CD4-positive, alpha-beta T cell (primary cell): ENCODE measurements at places on chromosomes 11 and 22. TPM values are rescaled to one million over a fixed set of nuclear protein-coding genes. Genes with fewer than 3 reads are reported as not detected.

The YPEL1 gene
- total RNA-seq = 2.6 TPM

The FOLH1 gene
- not detected for total RNA-seq

The SAA4 gene
- not detected for total RNA-seq

The HOATZ gene
- total RNA-seq = not detected

The DAGLA gene
- 0.52 TPM for total RNA-seq

The NCF4 gene
- 8.0 TPM for total RNA-seq

The SAA2 gene
- total RNA-seq = not detected

The AIFM3 gene
- total RNA-seq = 0.34 TPM

The FADD gene
- 14.5 TPM for total RNA-seq

The NAALAD2 gene
- not detected for total RNA-seq

The GLYAT gene
- total RNA-seq = not detected

The OR8D4 gene
- not detected for total RNA-seq

The HMOX1 gene
- 1.1 TPM for total RNA-seq

- H3K27ac ChIP-seq = no peak overlapping the region
- no peaks in the 10 kb centered on the region for H3K4me1 ChIP-seq
- H3K4me3 ChIP-seq = no peak overlapping the region
- no peaks in the 10 kb centered on the region for H3K36me3 ChIP-seq
- peaks cover 1% of the 10 kb centered on the region for H3K27me3 ChIP-seq
Observed at GRCh38 chr11:75626889-75627529, 41.8 kb downstream of the MAP6 start.

DNA sequence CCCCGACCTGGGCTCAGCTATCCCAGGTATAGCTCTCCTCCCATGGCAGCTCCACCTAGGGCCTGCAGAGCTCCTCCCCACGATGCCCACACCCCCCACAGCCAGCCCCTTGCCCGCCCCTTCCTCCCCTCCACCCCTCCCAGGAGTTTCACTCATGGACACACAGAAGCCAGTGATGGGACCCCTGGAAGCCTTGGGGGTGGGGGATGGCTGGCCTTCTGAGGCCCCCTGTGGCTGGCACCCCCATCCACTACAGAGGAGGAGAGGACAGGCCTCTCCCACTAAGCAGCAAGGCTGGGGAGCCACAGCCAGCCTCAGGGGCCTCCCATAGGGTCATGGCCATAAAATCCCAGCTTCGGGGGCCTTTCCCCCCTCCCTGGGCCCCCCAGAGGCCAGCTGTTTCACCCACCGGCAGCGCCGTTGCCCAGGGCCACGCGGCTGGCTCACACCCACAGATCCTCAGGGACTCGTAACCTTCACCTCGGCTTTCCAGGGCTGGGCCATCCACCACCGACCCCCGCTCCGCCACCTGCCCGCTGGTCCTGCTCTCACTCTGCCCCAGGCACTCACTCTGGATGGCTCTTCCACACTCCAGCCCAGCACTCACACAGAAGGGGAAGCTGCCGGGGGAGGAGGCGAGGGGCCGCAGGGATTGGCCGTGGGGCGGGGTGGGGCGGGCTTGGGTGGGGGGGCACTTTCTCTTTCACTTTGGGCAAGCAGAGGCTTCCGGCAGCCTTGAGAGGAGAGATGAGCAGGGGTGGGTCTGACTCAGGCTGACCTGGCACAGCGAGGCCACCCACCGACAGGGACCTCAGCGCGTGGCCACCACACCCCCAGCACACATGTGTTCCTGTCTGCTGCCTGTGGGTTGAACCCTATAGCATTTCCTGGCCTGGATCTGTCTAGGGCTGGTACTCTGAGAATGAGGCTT, 2.2 kb downstream of the SLC25A22 start:
- no peaks in the 10 kb centered on the region for H3K27me3 ChIP-seq
- peak overlapping the region; percentile 89 for H3K4me3 ChIP-seq
- peaks cover 38% of the 10 kb centered on the region for H3K36me3 ChIP-seq

DNA sequence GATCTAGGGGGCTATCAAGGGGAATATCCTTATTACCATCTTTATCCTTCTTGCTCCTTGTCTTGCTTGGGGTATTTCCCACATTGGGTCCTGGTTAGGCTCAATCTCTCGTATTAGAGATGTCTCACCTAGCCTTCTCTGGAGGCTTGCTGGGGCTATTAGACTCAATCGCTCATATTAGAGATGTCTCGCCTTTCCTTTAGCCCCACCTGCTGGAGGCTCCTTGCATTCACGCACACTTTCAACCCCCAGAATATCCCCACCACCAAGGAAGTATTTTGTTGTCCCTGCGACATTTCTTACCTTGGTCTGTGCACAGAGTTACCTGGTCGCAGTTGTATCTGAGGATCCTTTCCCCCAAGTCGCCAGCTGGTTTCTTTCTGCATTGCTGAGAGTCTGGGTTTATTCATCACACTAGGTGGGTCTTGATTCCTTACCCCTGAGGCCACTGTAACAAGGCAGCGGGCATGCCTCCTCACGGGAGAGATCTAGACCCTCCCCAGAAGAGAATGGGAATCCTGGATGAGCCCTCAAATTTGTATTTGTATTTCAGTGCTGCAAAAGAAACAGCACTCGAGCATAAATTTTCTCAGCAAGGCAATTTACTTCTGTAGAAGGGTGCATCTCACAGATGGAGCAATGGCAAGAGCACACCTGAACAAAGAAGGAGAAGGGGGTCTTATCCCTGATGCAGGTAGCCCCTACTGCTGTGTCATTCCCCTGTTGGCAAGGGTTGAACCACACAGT, 15.9 kb upstream of the HYLS1 start:
- no peaks in the 10 kb centered on the region for H3K27me3 ChIP-seq
- no peaks in the 10 kb centered on the region for H3K4me1 ChIP-seq
- H3K4me3 ChIP-seq = no peak overlapping the region
- no peak overlapping the region for H3K27ac ChIP-seq
- no peak for DNase-seq
- no peaks in the 10 kb centered on the region for H3K36me3 ChIP-seq

- no peak for DNase-seq
- H3K27me3 ChIP-seq = no peaks in the 10 kb centered on the region
- H3K4me1 ChIP-seq = peaks cover 4% of the 10 kb centered on the region
- no peaks in the 10 kb centered on the region for H3K36me3 ChIP-seq
Observed at GRCh38 chr22:29877620-29878019, 5.4 kb upstream of the MTMR3 start.

DNA sequence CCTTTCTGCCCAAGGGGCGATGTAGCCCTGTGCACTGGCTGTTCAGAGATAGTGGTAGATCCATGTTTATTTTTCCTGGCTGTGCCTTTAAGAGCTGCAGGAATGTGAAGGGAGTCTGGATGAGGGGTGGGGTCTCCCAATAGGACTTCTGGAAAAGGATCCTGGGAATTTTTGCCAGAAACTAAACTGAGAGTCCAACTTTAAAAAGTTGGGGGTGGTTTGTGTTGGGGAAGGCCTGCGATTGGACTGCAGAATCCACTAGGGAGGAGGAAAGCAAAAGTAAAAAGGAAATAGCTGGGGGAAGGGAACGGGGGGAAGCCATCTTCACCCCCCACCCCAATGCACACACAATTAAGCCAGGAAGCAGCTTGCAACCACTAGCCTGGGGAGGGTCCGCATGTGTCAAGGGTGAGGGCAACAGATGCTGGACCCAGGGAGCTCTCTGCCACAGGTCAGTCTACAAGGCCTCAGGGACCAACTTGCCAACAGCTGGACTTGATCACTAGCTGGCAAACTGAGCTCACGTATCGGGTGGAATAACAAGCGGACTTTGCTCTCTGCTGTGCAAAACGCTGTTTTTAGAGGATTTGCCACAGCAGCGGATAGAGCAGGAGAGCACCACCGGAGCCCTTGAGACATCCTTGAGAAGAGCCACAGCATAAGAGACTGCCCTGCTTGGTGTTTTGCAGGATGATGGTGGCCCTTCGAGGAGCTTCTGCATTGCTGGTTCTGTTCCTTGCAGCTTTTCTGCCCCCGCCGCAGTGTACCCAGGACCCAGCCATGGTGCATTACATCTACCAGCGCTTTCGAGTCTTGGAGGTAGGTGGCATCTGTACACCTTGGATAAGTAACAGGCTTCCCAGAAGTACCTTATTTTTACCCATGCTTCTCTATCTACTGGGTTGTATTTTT, at the start of gene OLFML1:
Gene OLFML1, plus strand, starts transcription at position 321 of the 912 bp plus-strand sequence. Its CDS starts 370 bp downstream, at position 691.
- no peak for DNase-seq
- H3K27ac ChIP-seq = no peak within 1 kb of the TSS
- no peaks in the 10 kb centered on the region for H3K4me1 ChIP-seq
- no peaks in the 10 kb centered on the region for H3K36me3 ChIP-seq

GRCh38 chr11:99937330-99937729, 749.8 kb upstream of the ARHGAP42 start:
- no peaks in the 10 kb centered on the region for H3K36me3 ChIP-seq
- H3K4me3 ChIP-seq = no peak overlapping the region
- H3K4me1 ChIP-seq = no peaks in the 10 kb centered on the region
- no peaks in the 10 kb centered on the region for H3K27me3 ChIP-seq

DNA sequence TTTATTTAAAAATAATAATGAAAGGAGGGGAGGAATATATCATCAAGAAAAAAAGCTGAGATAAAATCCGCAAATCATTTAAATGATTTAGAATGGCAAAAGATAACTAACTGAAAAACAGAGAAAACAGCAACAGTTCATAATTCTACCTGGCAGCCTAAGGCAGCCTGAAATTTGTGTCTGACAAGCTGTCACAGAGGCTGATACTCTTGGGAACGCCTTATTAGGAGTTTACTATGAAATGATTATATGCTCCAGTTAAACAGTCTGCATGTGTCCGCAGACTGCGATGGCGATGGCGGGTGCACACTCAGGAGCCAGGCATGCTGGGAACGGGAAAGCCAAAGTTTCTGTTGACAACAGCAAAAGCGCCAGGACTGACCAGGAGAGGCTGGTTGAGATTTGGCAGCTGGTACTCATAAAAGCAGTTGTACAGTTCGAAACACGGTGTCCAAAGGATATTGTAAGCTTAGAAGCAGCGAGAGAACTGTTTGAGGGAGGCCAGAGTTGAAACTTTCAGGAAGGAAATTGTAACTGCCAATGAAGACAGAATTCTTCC, 172.9 kb upstream of the MPPED2 start:
- H3K4me1 ChIP-seq = no peaks in the 10 kb centered on the region
- H3K27ac ChIP-seq = no peak overlapping the region
- H3K27me3 ChIP-seq = no peaks in the 10 kb centered on the region
- no peak overlapping the region for H3K4me3 ChIP-seq
- no peak for DNase-seq

- no peak for DNase-seq
- H3K4me3 ChIP-seq = no peak overlapping the region
- H3K36me3 ChIP-seq = no peaks in the 10 kb centered on the region
- no peaks in the 10 kb centered on the region for H3K27me3 ChIP-seq
- peaks cover 60% of the 10 kb centered on the region for H3K4me1 ChIP-seq
- no peak overlapping the region for H3K27ac ChIP-seq
Observed at GRCh38 chr11:134032501-134033091, 36.3 kb upstream of the JAM3 start.

DNA sequence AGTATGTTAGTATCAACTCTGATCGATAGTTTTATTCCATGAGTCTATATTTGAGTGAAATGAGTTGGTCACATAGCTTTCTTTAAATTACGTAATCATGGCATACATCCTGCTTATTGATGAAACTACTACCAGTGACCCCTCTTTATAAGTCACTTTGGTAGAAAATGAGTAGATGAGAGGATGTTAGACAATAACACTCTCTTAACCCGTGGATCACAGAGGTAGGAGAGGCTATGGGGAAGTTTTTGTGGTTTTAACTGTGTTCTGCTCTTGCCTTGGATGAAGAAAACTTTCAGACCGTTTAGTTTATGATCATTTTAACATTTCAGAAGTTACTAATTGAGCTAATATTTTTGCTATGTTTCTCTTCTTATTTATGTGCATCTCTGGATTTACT, 34.0 kb downstream of the TBCEL start:
- H3K4me3 ChIP-seq = no peak overlapping the region
- H3K36me3 ChIP-seq = peaks cover 50% of the 10 kb centered on the region
- no peak for DNase-seq
- no peaks in the 10 kb centered on the region for H3K4me1 ChIP-seq
- H3K27me3 ChIP-seq = no peaks in the 10 kb centered on the region

- H3K4me3 ChIP-seq = no peak overlapping the region
- no peaks in the 10 kb centered on the region for H3K36me3 ChIP-seq
- H3K4me1 ChIP-seq = no peaks in the 10 kb centered on the region
- H3K27ac ChIP-seq = no peak overlapping the region
Observed at GRCh38 chr11:79896258-79896657, 455.4 kb upstream of the TENM4 start.

GRCh38 chr11:33362051-33362910, 105.1 kb downstream of the HIPK3 start:
- H3K27me3 ChIP-seq = no peaks in the 10 kb centered on the region
- H3K36me3 ChIP-seq = no peaks in the 10 kb centered on the region
- no peak overlapping the region for H3K4me3 ChIP-seq
- H3K27ac ChIP-seq = no peak overlapping the region
- DNase-seq = no peak

GRCh38 chr11:72123117-72123653, 10.7 kb upstream of the ANAPC15 start:
- H3K4me3 ChIP-seq = no peak overlapping the region
- H3K36me3 ChIP-seq = no peaks in the 10 kb centered on the region
- H3K27ac ChIP-seq = no peak overlapping the region

- H3K27ac ChIP-seq = no peak overlapping the region
- no peaks in the 10 kb centered on the region for H3K4me1 ChIP-seq
- H3K36me3 ChIP-seq = no peaks in the 10 kb centered on the region
- no peak for DNase-seq
- H3K27me3 ChIP-seq = no peaks in the 10 kb centered on the region
Observed at GRCh38 chr11:100445231-100445735, 241.8 kb upstream of the ARHGAP42 start.

- no peak overlapping the region for H3K27ac ChIP-seq
- H3K36me3 ChIP-seq = peaks cover 17% of the 10 kb centered on the region
- no peaks in the 10 kb centered on the region for H3K4me1 ChIP-seq
- DNase-seq = no peak
- H3K27me3 ChIP-seq = no peaks in the 10 kb centered on the region
Observed at GRCh38 chr22:46934746-46935491, 172.5 kb downstream of the TBC1D22A start.

DNA sequence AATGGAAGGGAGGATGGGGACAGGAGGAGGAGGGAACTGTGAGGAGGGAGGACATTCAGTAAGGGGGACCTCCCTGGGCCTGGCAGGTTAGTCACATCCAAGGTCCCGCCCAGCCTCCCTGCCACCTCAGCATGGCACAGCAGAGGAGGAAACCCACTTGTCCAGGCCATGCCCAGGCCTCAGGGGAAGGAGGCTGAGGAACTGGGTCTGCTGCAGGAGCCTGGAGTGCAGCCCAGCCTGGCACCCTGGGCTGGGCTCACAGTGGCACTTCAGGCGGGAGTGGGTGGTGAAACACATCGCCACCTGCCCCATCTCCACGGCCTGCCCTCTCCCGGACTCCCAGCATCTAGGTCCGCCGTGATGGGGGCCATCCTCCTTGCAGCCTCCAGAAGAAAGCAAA, 17.2 kb upstream of the KLHL35 start:
- no peak overlapping the region for H3K27ac ChIP-seq
- no peaks in the 10 kb centered on the region for H3K27me3 ChIP-seq

- DNase-seq = no peak
- H3K27me3 ChIP-seq = no peaks in the 10 kb centered on the region
- H3K4me3 ChIP-seq = peak overlapping the region; percentile 80
- H3K4me1 ChIP-seq = peaks cover 25% of the 10 kb centered on the region
- no peak overlapping the region for H3K27ac ChIP-seq
Observed at GRCh38 chr22:23837911-23838680, 710 bp downstream of the DERL3 start.
